Neural crest cell (in vitro differentiated cells): ENCODE measurements at places on chromosomes 5 and 9. TPM values are rescaled to one million over a fixed set of nuclear protein-coding genes. Genes with fewer than 3 reads are reported as not detected.

The ZNF454 gene
- total RNA-seq, result 0.26 TPM in 1 of 2 replicates, not detected in the other

The CDH9 gene
- total RNA-seq, result 0.14 TPM in 1 of 2 replicates, not detected in the other

The NUTM2G gene
- total RNA-seq, result not detected in 2 replicates

The NUTM2F gene
- 0.09 TPM in 1 of 2 replicates, not detected in the other for total RNA-seq

The PARP8 gene
- total RNA-seq, result 31.0 and 39.7 TPM in 2 replicates

The TPPP gene
- total RNA-seq, result 2.6 and 2.7 TPM in 2 replicates

The KCNIP1 gene
- 0.57 and 0.96 TPM in 2 replicates for total RNA-seq

The NR6A1 gene
- 60.7 and 63.7 TPM in 2 replicates for total RNA-seq

The GABRA1 gene
- not detected in 2 replicates for total RNA-seq

The CCL28 gene
- total RNA-seq, result not detected in 2 replicates

The SPTAN1 gene
- total RNA-seq, result 280 and 289 TPM in 2 replicates

The KIF24 gene
- 12.3 and 13.8 TPM in 2 replicates for total RNA-seq

The SLC6A19 gene
- total RNA-seq, result not detected in 2 replicates

The ANKDD1B gene
- 0.20 and 0.28 TPM in 2 replicates for total RNA-seq

The HAVCR2 gene
- 0.19 and 0.55 TPM in 2 replicates for total RNA-seq

The NTNG2 gene
- 2.4 and 3.6 TPM in 2 replicates for total RNA-seq

The SLC25A2 gene
- total RNA-seq, result 0.72 and 1.1 TPM in 2 replicates

The TAF11L10 gene
- not detected in 2 replicates for total RNA-seq

The RIMOC1 gene
- total RNA-seq, result 47.7 and 49.0 TPM in 2 replicates

The SMIM33 gene
- total RNA-seq, result not detected in 2 replicates

The WNT8A gene
- not detected in 2 replicates for total RNA-seq

The LTC4S gene
- 2.4 and 3.3 TPM in 2 replicates for total RNA-seq

The PTCH1 gene
- total RNA-seq, result 70.8 and 75.6 TPM in 2 replicates

The DOCK2 gene
- total RNA-seq, result 0.77 and 1.0 TPM in 2 replicates

The PPIC gene
- 0.93 and 1.7 TPM in 2 replicates for total RNA-seq

The BARHL1 gene
- not detected in 2 replicates for total RNA-seq

The SIT1 gene
- total RNA-seq, result 0.33 TPM in 1 of 2 replicates, not detected in the other

The FAM120A gene
- total RNA-seq, result 57.3 and 59.5 TPM in 2 replicates

The CNTNAP3 gene
- total RNA-seq, result 5.4 and 6.0 TPM in 2 replicates
